ENCODE measurements at places on chromosomes 7 and 10.

DNA sequence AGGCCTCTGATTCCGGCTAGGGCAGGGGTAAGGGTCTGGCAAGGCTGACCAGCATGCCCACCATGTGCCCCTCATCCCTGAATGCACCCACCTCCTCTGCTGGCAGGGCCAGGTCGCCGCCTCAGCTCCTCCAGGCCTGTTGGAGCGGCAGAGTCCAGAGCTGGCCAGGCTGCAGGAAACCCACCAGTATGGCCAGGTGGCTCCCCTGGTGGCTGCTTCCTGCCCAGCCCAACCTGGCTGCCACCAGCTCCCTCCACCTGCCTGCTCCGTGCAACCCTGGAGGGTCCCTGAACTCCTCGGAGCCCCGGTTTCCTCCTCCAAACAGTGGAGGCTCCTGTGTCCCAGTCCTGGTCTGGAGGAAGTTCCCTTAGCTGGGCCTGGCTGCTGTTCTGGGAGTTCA lies 39.6 kb downstream of the MICALL2 start:
- no peak for DNase-seq

- DNase-seq = no peak
Measured at GRCh38 chr10:80655898-80656297, 118.2 kb downstream of the SH2D4B start.

- no peak for DNase-seq
Measured at GRCh38 chr7:32586291-32587221, 91.3 kb downstream of the AVL9 start.

DNA sequence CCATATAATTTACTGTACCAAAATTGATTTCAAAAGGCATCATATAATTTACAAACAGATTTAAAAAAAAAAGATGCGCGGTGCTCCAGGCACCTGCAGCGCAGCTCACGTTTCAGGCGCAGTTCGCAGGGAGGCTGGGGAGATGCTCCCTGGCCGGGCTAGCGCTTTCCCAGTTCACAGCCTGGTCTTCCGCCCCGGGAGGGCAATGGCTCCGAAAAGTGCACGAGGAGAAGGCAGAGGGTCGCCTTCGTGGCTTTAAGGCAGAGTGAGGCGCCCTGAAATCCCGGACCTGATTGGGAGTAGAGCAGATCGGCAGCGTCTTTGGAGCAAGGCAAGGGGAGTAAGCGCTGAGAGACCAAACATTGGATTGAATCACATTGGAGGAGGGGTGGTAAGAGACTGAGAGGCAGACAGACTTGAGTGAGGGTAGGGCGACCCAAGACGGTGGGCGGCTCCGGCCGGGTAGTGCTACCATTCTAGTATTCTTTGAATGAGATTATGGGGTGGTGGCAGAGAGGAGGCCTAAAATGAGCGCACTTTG lies 1.5 kb downstream of the NEUROG3 start:
- no peak for DNase-seq

- no peak for DNase-seq
Measured at GRCh38 chr10:101595591-101596433, 7.7 kb downstream of the DPCD start.

DNA sequence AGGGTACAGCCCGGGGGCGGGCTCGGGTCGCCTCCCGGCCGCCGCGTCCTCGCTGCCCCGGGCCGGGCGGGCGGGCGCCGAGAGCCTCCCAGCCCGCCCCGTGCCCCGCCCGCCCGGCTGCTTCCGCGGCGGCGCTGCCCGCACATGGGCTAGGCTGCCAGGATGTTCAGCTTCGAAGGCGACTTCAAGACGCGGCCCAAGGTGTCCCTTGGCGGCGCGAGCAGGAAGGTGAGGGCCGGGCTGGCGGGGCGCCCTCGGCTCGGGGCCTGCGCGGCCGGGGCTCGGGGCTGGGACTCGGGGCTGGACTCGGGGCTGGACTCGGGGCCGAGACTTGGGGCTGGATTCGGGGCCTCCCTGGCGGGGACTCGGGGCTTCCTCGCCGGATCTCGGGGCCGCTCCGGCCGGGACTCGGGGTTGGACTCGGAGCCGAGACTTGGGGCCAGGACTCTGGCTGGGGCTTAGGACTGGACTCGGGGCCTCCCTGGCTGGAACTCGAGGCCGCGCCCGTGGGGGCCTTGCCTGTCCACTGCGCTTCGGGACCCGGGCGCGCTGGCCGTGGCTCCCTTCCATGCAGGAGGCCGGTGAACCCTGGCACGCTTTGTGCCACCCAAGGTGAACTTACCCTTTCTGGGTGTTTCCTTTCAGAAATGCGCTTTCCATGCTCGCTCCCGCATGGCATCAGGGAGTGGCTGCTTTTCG lies 534 bp downstream of the UBE3C start:
- peak; percentile 72 for DNase-seq

GRCh38 chr10:54081950-54082349 lies 719.1 kb downstream of the PCDH15 start:
- no peak for DNase-seq

DNA sequence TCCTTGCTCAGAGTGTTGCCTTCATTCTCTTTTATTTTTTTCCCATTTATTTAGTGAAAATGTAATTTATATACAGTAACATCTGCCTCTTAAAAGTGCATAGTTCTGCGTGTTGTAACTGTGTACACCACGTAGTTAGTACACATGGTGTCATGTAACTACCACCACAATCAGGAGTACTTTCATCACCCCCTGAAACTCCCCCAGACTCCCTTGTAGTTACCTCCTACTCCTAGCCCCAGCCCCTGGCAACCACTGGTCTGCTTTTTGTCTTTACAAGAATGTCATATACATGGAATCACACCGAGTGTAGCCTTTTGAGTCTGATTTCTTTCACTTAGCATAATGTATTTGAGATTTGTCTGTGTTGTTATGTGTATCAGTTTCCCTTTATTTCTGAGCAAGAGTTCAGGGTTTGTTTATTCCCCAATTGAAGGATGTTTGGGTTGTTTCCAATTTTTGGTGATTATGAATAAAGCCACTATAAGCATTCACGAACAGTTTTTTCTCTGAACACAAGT lies 50.6 kb downstream of the GRK5 start:
- no peak for DNase-seq

DNA sequence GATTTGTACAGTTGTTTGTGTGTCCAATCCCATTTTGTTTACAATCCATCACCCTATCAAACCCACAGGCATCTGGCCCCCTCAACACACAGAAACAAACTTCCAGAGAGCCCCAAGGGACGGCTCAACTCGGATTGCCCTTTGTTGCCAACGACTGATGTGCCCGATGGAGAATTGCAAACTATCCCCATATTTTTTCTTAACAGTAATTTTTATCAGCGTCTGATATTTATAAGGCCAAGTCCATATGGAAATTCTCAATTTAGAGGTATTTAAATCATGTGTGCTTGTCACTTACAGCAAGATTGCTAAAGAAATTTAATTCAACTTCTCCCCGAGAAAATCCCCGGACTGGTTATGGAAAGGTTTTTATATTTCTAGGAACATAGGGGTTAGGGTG lies 113.9 kb upstream of the NPS start:
- DNase-seq = no peak

DNA sequence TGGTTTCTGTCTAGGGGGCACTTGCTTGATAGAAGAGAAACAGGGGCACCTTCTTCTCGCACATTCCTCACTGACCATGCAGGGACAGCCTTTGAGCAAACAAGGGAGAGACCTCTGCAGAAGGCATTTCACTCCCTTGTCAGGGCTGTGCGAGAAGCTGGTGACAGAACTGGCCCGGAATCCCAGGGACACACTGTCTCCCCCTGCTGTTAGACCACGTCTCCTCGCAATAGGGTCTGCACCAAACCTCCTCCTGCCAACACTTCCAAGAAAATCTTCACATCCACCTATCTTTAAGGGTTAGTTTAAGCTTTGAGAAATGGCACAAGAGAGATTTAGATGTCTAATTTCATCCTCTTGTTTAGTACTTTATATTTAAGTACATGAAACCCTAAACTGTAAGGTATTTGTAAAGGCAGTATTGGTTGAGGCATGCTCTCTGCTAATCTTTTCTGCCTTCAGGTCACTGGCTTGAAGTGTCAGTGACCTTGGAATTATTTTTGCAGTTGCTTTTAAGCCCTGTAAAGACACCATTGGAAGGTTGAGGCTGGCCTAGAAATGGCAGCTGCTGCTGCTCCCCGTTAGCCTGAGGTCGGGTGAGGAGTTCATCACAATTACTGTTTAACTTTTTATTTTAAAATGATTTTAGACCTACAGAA lies 37.0 kb downstream of the RBM20 start:
- peak; percentile 75 for DNase-seq

GRCh38 chr7:37117292-37117691 lies 331.4 kb downstream of the ELMO1 start:
- no peak for DNase-seq

- no peak for DNase-seq
Measured at GRCh38 chr10:19332304-19332703, 283.7 kb downstream of the MALRD1 start.

DNA sequence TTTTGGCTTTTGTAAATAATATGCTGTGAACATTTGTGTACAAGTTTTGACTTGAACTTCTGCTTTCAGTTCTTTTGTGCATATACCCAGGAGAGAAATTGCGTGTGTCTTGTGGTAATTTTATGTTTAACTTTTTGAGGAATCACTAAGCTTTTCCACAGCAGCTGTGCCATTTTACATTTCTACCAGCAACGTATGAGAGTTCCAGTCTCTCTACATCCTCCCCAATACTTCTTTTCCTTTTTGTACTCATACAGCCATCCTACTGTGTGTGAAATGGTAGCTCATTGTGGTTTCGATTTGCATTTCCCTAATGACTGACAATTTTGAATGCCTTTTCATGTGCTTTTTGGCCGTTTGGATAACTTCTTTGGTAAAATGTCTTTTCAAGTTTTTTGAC lies 66.3 kb upstream of the INHBA start:
- no peak for DNase-seq

DNA sequence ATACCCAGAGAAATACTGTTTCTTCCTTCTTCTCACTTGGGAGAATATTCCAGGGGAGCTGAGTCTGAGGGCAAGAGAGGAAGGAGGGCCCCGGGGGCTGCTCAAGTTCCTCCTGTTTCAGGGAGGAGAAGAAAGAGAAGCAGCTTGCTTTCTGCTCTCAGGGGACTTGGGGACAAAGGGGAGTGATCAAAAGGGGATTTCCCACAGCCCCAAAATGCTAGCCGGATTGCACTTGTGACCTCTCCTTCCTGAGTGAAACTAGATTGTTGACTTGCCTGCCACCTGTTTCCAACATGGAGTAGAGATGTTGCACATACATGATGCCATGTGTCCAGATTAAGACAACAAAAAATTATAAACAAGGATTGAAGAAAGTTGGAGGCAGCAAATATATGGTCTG lies 28.7 kb upstream of the PDCD4 start:
- no peak for DNase-seq

GRCh38 chr7:2253021-2253420 lies 11.0 kb downstream of the NUDT1 start:
- DNase-seq = no peak

DNA sequence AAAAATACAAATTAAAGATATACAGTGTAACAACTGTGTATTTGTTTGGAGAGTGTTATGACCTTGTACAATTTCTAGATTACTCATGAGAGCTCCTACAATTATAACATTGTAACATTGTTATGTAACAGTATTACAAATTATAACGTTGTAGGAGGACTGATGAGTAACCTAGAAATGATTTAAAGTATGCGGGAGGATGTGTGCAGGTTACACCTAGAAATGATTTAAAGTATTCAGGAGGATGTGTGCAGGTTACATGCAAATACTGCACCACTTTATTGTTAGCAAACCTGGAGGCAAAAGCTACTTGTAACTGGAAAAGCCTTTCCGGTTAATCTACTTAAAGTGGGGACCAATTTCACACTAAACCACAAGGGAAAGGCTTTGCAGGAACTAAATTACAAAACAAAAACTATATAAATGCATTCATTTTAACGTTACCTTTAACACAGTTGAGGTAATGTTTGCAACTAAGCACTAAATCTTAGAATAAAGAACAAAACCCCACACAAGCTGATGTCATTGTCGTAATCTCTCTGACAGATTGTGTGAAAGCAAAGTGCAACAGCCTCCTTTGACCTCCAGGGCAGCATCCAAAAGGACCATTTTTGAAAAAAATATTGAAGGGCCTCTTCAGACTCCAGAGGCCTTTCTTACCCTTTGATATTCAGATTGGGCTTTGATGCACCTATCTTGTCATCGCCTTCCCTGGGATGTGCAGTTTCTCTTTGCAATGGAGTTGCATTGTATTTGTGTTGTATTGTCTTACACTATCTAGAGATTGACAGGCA lies 522.1 kb upstream of the FOXK1 start:
- no peak for DNase-seq

GRCh38 chr7:42055171-42055570 lies 181.8 kb downstream of the GLI3 start:
- no peak for DNase-seq

DNA sequence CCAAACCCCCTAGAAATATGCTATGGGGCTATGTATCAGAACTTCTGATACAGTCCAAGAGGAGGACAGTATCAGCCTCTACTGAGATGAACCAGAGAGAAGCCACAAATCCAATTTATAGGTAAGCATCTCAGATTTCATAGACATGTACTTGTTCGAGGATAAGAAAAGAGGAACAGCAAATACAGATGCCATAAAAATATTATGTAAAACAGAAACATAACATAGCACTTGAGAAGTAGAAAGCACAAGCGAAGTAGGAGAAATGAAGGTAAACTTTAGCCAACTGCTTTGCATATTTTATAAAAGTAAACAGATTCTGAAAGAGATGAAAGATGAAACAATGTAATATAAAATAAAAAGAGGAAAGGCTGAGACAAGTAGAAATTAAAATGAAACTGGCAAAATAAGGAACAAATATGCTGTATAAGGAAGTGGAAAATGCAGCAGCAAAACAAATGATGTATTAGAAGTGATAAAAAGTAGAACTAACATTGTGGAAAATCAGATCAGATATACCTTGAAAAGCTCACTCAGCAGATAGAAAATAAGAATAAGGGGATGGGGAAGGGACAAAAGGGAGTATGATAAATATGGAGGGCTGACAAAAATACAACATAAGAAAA lies 135.1 kb downstream of the SKAP2 start:
- DNase-seq = no peak

DNA sequence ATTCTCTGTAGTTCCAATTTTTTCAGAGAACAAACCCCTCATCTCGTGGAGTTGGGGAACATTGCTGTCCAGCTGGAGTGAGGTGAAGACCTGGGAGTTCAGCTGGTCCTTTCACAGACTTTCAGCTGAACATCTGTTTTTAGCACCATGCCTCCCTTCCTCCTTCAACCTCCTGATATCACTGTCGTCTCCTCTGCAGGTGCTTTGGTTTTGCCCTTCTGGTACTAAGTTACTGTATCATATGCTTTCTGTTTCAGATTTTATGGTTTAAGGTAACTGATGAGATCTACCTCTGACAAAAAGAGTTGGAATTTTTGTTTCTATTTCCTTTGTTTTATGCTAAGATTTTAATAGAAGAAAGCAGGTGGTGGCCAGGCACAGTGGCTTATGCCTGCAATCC lies 102.9 kb downstream of the ZNF438 start:
- no peak for DNase-seq

- DNase-seq = no peak
Measured at GRCh38 chr7:45699015-45699309, 124.8 kb downstream of the ADCY1 start.

GRCh38 chr10:58531084-58531695 lies 18.5 kb downstream of the BICC1 start:
- peak; percentile 20 for DNase-seq

All from NCI-H146 (cell line).